ENCODE measurements at places on chromosomes 1 and 21.
A peak's percentile ranks its signal among the peaks of the same experiment; 100 is the strongest.

- DNase-seq: no peak
These were observed 24.5 kb upstream of the GNPAT start for GRCh38 chr1:231216498-231216897.

DNA sequence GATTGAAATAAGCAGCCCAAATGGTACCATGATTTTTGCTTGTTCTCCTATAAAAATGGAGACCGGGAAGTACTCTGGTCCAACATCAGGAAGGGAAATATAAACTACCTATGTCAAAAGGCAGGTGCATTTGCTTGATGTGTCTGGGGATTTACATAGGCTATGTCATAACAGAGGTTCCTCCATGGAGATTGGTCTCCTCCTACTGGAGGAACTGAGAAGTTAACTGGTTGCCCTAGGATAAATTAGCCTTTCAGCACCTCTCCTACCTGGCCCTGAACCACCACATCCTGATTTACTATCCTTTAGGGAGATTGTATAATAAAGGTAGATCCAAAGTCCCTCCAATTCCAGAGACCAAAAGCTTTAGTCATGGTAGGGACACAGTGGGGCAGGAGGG lies 1109.3 kb upstream of the B3GALT2 start:
- DNase-seq: no peak

- DNase-seq: no peak
These were observed 85.9 kb upstream of the WARS2 start for GRCh38 chr1:119226321-119226720.

DNA sequence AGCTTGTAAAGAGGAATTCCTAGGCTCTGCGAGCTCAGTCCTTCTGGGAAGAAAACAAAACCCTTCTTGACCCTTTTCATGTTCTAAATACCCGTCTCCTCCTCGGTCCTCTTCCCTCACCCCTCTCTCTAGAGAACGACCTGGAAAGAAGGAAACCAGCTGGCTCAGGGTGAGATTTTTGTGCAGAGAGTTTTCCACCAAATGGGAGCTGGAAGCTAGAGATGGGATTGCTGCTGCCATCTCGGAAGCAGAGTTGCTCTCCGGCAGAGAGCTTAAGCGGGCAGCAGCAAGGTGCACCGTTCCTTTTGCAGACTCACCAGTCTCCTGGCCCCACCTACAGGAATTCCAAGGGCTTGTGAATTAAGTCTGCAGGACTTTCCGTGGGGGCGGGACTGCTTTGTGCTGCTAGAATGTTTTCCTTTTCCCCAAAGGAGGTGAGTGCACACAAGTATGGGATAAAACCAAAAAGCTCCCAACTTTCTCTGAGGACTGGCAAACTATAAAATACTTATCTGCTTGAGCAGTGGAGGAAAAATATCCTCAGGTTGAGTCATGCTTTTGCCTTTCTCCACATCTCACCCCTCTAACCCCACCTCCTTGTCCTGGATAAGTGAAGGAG lies 29.1 kb upstream of the KIAA0040 start:
- DNase-seq: no peak

- DNase-seq: no peak
These were observed 71.2 kb downstream of the NGF start for GRCh38 chr1:115266729-115267421.

DNA sequence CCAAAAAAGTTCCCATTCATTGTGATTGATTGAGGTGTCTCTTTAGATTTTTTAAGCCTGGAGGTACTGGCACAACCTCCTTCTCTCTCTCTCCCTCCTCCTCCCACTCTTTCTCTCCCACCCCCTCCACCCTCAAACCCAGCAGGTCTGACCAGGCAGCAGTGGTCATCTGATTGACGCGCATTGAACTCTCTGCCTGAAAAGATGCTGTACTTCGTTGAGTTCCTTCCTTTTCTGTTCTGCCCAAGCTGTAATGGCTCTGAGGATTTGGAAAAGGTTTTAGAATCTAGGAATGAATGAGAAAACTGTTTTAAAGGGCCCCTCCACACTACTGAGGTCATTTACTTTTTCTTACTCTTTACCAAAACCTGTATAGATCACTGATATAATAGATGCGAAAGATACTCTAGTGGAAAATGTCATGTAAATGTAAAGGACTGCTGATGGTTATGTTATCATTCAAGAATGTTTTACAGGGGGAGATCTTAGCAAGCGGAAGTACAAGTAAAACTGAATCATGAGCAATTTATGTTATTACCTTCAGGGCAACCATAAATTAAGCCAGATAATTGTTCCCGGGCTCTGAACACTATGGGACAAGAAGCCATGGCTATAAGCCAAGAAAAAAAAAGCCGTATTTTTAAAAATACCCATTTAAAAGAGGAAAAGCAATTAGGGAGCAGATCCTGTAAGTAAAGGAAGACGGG lies 25.2 kb upstream of the DYRK1A start:
- DNase-seq: no peak

GRCh38 chr1:154773551-154773950 lies 96.5 kb downstream of the KCNN3 start:
- no peak for DNase-seq

GRCh38 chr1:91787919-91788318 lies 98.0 kb downstream of the TGFBR3 start:
- no peak for DNase-seq

- peak; percentile 18 for DNase-seq
These were observed 22.0 kb downstream of the THAP3 start for GRCh38 chr1:6646499-6647148.

Measured in central memory CD8-positive, alpha-beta T cell (primary cell).